ENCODE measurements at places on chromosomes 6 and 20.

GRCh38 chr6:111899531-111899930 is 26.3 kb upstream of the FYN start:
- DNase-seq, result no peak

DNA sequence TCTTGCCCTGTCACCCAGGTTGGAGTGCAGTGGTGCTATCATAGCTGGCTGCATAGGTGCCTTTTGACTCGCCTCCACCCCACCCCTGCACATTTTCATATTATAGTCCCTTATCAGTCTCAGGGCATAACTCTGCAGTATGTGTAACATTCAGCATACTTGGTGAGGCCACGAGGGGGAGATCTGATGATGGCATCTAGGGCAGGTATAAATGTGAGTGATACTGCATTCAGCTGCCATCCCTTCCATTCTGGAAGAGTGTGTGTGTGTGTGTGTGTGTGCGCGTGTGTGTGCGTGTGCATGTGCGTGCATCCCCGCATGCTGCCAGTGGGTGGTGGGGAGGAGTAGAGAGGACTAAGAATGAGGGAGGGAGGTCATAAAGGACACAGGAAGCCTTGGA is 81.4 kb downstream of the JARID2 start:
- no peak for DNase-seq

DNA sequence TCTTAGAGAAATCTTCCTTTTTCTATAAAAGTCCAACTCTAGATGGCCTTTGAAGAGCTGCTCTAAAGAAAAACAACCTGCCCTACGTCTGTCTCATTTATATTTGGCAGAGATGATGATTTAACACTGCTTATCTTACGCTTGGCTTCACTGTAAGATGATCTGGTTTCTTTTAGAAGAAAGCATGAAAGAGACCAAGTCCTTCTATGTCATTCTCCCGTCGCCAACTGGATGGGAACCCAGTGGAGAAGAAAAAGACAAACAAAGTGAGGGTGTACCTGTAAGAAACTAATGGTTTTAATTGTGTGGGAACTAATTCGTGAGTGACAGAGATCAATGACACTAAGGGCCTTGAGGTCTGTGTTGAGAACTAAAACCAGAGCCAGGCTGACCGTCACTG is 92.8 kb downstream of the MBOAT1 start:
- no peak for DNase-seq

GRCh38 chr20:16147216-16147615 is 426.0 kb downstream of the KIF16B start:
- no peak for DNase-seq

DNA sequence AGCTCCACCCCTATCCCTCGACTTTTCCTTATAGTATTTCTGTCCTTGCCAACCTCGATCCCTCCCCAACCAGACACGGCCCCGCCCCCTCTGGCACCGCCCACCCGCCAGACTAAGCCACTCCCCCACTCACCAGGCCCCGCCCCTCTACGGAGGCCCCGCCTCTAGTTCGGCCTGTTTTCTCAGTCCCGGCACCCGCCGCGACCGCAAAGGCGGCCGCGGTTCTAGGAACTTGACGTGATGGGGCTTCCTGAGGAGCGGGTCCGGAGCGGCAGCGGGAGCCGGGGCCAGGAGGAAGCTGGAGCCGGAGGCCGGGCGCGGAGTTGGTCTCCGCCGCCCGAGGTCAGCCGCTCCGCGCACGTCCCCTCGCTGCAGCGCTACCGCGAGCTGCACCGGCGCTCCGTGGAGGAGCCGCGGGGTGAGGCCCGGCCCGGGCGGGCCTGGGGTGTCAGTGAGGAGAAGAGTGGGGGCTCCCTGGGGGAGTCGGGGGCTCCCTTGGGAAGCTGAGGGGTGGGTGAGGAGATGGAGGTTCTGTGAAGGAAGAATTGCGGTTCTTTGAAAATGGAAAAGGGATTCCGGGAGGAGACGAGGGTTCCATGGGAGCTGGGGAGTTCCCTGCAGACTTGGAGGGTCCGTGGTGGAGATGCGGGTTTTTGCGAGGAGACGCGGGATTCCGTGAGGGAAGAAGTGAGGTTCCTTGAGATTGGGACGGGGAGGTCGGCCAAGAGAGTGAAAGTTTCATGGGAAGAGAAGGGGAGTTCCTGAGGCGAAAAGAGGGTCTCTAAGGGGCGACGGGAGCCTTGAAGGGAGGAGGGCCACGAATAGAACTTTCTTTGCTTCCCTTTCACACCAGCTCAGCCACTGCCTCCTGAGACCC is at the start of gene ACSS2:
Gene ACSS2 (plus strand): TSS at position 207 of the 877 bp plus-strand sequence. CDS start 34 bp downstream, at position 241.
- DNase-seq, result no peak

GRCh38 chr6:159184559-159184958 is 15.4 kb downstream of the FNDC1 start:
- DNase-seq, result no peak

DNA sequence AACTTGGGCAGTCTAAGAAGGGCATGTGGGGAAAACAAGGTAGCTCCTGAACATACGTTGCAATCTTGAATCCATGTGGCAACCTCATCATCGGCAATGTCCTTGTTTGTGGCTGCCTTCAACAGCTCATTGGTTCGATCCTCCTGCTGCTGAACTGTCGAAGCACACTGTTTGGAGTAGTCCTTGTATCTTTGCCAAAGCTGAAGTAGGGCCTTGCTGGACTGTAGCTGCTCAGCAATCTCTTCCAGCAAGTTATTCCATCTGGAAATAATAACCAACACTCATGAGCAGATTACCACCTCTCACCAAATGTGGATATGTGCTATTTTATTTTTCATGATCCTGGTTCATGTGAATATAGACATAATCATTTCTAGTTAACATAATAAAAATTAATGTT is 413.3 kb downstream of the ESR1 start:
- DNase-seq, result no peak

- no peak for DNase-seq
These were observed 63.8 kb downstream of the IBTK start for GRCh38 chr6:82183642-82184282.

GRCh38 chr20:49691818-49692568 is 21.7 kb downstream of the B4GALT5 start:
- no peak for DNase-seq

GRCh38 chr6:166936079-166936787 is 20.1 kb downstream of the RNASET2 start:
- no peak for DNase-seq

- no peak for DNase-seq
These were observed 70.0 kb downstream of the PSMG4 start for GRCh38 chr6:3328796-3329195.

DNA sequence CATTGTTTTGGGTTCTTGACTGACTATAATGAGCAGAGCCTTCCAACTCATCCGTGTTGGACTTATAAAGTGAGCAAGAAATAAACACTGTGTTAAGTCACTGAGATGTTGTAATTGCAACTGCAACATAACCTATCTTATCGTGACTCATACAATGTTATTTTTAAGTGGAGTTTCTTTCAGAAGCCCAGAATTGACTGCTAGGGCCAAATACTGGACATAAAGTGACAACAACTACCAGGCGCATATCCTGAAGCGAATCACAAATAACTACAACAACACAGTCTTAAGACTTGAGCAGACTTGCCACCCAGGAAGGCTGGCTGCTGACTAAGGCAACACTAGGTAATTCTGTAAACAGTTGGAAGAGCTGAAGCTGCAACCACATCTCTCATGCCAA is 326.6 kb downstream of the COL12A1 start:
- no peak for DNase-seq

DNA sequence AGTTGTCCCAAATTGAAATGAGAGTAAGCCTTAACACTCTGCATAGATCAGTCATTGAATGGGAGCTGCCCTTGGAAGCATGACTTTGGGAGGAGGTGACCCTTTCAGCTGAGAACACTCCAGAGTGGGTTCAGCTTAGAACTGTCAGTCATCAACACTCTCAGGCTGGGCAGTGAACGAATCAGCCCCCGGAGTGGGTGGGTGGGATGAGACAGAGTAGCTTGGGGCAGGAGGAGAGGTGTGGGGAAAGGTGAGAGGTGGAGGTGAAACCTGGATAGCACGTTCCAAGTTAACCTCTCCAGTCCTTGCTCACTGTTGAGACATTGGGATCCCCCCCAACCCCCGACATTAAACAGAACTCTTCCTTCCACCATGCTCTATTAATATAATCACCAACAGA is 55.3 kb upstream of the TPD52L1 start:
- no peak for DNase-seq

GRCh38 chr20:9543214-9543613 is 28.8 kb downstream of the LAMP5 start:
- DNase-seq, result no peak

GRCh38 chr6:102494808-102495207 is 1101.3 kb downstream of the GRIK2 start:
- DNase-seq, result no peak

GRCh38 chr6:43368259-43369160 is 937 bp downstream of the ZNF318 start:
- no peak for DNase-seq

GRCh38 chr6:7727946-7728854 is 2.3 kb downstream of the BMP6 start:
- peak; percentile 17 for DNase-seq

DNA sequence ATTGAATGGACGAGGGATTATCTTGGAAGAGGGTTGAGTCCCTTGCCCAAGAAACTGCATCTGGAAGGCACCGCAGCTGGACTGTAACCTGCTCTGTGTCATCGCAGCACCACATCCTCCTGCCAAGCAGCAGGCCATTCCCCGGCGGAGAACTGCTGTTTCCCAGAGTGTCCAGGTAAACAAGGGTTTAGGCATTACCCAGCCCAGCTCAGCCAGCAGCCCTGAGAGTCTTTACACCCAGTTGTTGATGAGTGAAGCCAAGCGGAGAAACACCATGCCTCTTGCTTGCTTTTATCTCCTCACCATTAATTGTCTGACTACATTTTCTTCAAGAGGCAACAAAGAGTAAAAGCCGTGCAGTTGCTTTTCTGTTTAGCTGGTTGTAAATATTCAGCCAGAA is 104.1 kb downstream of the CDH4 start:
- DNase-seq, result no peak

- no peak for DNase-seq
These were observed 113.3 kb upstream of the TRAF3IP2 start for GRCh38 chr6:111718990-111719389.

GRCh38 chr6:161401587-161402309 is 127.9 kb upstream of the AGPAT4 start:
- no peak for DNase-seq

DNA sequence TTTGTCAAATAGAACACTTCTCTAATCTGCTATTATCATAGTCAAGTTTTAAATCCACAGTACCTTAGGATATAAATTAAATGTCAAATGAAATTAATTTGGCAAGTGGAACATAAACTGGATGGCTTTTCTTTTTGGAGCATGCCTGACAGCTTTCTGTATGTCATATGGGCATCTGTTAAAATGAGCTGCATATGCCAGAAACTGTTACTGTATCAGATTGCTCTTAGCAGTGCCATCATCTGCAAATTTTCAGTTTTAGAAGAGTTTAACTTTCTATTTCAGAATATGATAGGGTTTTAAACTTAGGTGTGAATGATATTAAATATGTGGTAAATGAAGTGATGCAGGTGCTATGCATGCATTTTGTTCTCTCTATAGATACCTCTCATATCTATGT is 3.4 kb upstream of the EEF1E1 start:
- DNase-seq, result no peak

DNA sequence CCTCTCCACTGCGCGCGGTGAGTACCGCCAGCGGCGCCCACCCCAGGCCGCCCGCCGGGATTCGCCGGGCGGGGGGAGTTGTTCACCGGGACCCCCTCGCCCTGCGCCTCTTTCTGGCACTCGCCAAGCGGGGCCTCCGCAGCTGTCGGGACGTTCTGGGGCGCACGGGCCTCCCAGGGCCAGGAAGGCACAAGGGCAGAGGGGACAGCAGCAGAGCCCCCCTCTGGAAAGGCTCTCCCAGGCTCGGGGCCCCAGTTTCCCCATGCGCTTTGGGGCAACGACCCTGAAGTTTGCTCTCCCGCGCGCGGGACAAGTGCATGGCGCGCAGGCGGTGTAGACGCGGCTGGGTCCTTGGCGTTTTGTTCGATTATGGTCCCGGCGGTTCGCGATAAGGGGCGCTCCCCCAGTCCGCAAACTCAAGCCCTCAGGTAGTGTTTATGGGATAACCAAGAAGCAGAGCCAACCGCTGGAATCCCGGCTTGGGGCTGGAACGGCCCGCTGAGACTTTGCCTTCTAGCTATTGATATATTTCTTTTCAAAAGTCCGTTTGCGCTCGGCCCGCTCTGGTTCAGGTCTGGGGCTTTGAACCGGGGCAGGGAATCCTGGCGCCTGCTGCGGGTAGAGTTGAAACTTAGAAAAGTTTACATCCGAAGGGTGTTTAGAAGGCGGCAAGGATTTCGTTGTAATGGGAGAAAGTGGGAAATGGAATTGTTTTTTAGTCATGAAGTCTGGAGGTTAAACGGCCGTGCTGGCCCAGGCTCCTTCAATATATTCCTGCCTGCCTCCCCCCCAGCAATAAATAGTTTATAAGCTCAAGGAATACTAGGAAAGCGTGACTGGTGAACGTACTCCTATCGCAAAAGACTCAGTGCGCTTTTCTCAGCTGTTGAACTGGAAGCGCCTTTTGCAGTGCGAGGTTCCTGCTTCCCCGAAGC is 595 bp downstream of the EYA2 start:
- DNase-seq, result peak; percentile 44

GRCh38 chr6:106194949-106195921 is 109.1 kb downstream of the PRDM1 start:
- DNase-seq, result no peak

DNA sequence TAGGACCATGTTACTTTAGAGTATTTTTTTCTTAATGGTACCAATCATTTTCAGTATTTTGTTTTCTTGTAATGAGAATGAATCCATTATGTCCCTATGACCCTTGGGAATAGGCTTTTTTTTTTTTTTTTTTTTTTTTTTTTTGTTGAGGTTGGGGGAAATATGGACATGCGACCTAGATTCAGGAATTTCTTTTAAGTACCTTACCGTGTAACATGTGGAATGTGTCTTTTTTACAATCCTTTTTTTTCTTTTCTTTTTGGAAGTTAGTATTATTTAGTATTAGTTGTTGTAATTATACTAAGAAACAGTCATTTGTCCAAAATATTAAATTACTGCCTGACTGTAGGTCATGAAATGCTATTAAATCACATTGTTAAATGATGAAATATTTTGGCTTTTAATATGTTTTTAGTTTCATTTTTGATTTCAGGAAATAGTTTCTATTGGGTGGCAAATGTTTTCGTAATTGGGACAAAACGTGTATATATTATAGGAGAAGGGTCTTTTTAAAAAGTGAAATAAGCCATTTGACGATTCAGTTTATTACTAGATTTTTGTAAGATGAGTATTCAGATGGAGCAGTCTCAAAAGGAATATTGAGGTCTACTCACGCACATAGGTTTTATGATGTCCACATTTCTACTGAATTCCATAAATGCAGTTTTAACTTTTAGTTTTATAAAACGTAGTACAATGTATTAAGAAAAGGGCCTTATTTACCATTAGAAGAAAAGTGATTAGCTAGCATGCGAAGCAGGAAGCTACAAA is 4.9 kb downstream of the ARID1B start:
- peak; percentile 25 for DNase-seq

Data from NCI-H774 (cell line).